ENCODE measurements at places on chromosomes 2 and 18.

DNA sequence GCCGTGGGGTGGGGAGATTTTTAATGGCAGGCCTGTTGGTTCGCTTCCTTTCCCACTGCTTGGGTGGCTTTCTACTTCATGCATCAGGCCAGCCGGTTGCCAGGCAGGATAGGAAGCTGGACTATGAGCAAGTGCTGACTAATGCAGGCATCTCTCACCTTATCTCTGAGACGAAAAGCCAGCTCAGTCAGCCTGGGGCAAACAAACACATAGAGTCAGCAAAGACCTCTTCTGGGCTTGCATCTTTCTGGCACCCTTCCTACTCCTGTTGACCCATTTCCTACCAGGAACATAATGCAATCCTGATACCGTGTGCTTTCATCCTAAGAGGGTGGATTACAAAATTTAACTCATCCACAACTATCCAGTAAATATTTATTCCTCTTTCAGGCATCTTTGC, 416.6 kb upstream of the MEX3C start:
- no peak for DNase-seq

DNA sequence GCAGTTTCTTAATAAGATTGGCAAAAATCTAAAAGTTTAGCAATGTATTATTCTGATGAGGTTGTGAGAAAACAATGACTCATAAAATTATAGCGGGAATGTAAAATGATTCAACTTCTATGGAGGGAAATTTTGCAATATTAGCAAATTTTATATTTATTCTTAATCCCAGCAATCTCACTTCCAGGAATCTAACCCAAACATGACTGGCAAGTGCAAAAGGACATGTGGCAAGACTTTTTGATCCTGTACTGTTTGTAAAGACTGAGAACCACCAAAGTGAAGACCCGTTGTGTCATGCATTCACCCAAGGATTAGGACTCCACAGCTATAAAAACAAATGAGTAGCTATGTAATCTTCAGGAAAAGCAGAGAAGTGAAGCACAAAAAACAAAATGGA, 234.8 kb upstream of the KYNU start:
- DNase-seq = no peak

DNA sequence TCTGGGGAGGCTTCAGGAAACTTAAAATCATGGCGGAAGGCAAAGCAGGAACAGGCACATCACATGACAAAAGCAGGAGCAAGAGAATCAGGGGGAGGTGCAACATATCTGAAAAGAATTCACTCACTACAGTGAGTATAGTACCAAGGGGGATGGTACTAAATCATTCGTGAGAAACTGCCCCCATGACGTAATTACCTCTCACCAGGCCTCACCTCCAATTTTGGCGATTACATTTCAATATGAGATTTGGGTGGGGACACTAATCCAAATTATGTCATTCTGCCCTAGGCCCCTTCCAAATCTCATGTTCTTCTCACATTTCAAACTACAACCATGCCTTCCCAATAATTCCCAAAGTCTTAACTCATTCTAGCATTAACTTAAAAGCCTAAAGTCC, 740.8 kb upstream of the SOX11 start:
- no peak for DNase-seq

DNA sequence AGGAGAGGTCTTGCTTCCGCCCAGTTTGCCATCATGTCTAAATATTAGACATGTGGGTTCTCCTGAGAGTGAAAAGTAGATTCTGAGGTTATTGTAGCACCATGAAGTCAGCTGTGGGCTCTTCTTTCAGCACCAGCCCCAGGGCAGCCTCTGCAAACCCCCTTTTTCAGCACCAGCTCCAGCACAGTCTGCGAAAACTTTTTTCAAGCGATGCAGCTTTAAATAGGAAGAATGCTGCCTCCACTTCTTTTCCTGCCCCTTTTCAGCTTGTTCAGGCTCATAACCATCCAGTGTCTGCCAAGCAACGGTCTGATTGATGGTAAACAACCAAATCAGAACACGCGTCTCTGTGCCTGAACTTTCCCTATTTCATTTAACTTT, at the start of gene COL5A2:
Gene COL5A2 (minus strand): TSS at position 192 of the 381 bp plus-strand sequence. CDS start 157 bp downstream, at position 35.
- DNase-seq = no peak

GRCh38 chr2:240958366-240959213, 39.8 kb upstream of the SNED1 start:
- peak; percentile 13 for DNase-seq

DNA sequence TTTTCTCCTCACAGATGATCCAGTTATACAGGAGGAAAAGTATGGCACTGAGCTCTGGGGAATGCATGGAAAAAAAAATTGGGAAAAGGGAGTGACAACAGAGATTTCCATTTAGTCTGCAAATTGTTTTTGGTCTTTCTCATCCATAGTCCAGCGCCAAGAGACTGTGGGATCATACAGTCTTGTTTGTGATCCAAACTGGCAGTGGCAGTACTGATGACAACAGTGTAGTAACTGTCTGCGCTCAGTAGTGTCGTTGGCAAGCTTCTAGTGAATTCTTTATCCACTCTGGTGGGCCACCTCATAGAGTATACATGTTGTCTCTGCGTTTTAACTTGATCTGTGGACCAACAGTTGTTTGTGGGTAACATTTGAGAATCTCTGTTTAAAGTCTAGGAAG, 37.9 kb downstream of the GALNT1 start:
- DNase-seq = no peak

DNA sequence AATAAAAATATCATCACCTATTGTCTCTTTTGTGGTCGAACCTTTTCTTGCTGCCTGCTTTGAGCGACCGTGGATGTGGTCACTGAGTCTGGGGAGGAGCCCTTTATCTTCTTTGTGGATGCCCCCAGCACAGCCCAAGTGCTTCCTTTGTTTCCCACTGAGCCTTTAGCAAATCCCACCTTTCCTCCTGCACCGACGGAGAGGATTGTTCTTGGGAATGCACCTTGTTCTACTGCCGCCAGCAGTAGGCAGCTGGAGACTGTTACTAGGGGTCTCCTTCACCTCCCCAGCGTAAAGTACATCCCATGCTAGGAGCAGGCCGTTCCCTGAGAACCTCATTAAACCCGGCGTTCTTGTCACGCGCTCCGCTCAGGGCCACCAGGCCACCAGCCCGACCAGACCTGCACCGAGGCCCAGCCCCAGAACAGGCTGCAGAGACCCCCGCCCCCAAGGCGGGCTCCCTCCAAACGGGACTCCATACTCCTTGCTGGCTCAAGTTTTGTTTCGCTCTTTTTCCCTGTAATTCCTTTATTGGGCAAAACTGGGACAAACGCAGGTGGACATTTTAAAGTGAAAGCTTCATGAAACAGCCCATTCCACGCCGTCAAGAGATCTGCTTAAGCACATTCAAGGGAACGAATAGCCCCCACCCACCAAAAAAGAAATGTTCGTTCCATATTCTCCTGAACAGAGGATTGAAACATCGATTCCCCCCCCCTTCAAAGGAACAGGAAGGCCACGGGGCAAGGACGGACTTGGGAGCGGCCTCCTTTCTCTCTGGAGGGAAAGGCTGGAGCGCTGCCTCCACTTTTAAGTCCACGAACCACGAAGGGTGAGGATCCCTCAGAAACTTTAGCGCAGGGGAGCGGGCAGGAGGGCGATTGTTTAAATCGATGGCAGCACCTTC, 1.1 kb upstream of the MAT2A start:
- no peak for DNase-seq

DNA sequence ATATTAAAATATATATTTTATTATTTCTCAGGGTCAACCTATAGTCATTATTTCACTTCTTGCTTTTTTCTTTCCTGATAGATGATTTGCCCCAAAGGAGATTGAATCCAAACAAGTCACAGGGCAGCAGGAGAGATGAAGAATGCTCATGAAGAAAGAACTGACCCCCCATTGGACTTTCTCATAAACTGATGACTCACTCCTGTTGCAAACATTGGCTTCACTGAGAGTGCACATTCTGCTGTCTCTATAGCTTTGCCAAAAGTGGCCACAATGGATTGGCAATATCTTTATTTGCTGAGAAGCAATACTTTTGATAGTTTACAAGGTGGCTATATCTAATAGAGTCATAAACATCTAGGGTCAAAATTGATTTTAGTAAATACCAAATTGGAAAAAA, 55.9 kb upstream of the ZNF385B start:
- DNase-seq = no peak

DNA sequence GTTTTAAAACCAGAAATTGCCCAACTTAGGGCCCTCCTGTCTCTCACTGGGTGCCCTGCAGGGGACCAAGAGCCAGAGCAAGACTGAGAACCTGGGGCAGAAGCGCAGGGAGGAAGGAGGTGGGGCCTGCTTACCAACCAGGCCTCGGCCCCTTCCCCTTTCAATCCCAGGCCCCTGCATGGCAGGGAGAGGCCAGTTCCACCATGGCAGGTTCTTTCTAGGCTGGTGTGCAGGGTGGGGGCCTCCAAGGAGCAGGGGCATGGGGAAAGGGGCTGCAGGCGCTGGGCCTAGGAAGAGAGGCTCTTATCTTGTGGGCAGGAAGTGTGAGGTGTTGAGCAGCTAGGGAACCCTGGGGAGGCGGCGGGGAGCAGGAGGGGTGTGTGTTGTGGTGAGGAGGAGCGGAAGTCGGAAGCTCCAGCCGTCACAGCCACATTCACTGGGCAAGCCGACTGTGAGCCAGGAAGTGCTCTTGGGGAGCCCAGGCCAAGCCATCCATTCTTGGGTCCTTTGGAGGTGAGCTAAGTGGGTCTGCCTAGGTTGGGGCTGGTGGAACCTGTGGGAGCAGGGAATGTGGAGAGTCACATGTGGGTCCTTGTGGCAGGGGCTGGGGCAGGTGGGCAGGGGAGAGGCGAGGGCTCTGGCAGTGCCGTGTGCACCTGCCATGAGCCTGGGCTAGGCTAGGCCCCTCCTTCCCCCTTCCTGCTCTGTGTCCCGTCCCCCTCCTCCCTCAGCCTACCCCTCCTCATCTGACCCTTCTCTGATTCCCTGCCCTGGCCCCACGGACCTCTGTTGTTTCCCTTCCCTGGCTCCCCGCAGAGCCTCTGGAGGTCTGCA, at the start of gene PSD4:
Gene PSD4 (plus strand): TSS at position 430 of the 834 bp plus-strand sequence. CDS start 8,486 bp downstream, outside the sequence.
- peak; percentile 78 for DNase-seq

- no peak for DNase-seq
Observed at GRCh38 chr18:61995618-61996017, 102.8 kb upstream of the RNF152 start.

- DNase-seq = no peak
Observed at GRCh38 chr2:168851674-168852320, 38.4 kb downstream of the SPC25 start.

DNA sequence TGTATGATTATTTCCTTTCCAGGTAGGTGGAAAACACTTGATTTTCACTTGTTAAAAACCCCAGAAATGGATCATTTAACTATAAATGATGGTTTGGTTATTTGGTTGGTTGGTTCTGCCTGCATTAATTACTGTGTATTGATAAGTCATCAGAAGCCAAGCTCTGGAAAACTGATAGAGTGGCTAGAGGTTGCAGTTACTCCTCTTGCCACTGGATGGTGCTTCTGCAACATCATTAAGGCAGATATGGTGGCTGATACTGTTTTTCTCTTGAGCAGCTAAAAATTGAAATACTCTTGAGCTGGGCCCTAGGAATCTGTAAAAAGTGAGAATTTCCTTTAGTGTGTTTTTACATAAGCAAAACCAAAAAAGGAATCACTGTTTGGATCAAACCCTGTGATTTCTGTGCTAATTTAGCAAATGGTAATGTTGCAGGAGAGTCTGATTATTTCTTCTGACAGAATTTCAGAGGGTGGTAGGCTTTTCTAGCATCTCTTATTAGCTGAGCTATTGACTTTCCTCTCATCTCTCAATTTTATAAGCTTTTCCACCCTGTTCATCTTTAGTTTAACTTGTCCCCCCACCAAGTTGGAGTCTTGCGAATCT, 54.3 kb downstream of the RAB10 start:
- DNase-seq = no peak

DNA sequence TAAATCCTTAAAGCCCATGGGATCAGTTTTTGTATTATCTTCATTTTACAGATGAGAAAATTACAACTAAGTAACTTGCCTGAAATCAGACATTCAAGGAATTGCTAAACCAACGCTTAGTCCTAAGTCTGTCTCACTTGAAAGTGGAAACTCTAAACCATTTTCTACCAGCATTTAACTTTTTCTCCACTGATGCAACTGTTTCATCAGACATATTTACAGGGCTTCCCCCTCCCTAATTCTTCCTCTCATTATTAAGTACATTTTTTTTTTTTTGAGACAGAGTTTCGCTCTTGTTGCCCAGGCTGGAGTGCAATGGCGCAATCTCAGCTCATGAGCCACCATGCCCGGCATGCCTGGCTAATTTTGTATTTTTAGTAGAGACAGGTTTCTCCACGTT, 88.6 kb downstream of the ACVR1C start:
- DNase-seq = no peak

GRCh38 chr2:156756516-156756915, 320.3 kb downstream of the GPD2 start:
- DNase-seq = no peak

GRCh38 chr2:607172-607571, 70.0 kb downstream of the TMEM18 start:
- no peak for DNase-seq

- DNase-seq = no peak
Observed at GRCh38 chr2:144630459-144631215, 110.7 kb upstream of the ZEB2 start.

GRCh38 chr2:238145851-238146250, 7.4 kb downstream of the KLHL30 start:
- DNase-seq = no peak

GRCh38 chr2:178589335-178589734, 109.1 kb downstream of the PLEKHA3 start:
- no peak for DNase-seq

- DNase-seq = no peak
Observed at GRCh38 chr2:9809064-9809356, 34.3 kb upstream of the TAF1B start.

GRCh38 chr2:12949406-12949805, 232.7 kb downstream of the TRIB2 start:
- DNase-seq = no peak

- DNase-seq = no peak
Observed at GRCh38 chr2:157024129-157024528, 233.4 kb upstream of the GALNT5 start.

DNA sequence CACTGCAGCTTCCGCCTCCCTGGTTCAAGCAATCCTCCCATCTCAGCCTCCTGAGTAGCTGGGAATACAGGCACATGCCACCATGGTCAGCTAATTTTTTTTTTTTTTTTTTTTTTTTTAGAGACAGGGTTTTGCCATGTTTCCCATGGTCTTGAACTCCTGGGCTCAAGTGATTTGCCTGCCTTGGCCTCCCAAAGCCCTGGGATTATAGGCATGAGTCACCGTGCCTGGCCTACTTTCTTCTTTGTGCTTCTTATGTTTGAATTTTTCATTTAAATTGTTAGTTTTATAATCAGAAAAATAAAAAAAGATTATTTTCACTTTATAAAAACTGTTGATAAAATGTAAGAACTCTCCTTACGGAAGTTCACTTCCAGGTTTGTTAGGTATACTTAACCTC, 101.5 kb upstream of the LPIN2 start:
- no peak for DNase-seq

GRCh38 chr2:85324639-85325465, 2.9 kb downstream of the TGOLN2 start:
- no peak for DNase-seq

Data from GM12891 (cell line).